ENCODE measurements at places on chromosomes 11 and 22. TPM values are rescaled to one million over a fixed set of nuclear protein-coding genes. Genes with fewer than 3 reads are reported as not detected.

DNA sequence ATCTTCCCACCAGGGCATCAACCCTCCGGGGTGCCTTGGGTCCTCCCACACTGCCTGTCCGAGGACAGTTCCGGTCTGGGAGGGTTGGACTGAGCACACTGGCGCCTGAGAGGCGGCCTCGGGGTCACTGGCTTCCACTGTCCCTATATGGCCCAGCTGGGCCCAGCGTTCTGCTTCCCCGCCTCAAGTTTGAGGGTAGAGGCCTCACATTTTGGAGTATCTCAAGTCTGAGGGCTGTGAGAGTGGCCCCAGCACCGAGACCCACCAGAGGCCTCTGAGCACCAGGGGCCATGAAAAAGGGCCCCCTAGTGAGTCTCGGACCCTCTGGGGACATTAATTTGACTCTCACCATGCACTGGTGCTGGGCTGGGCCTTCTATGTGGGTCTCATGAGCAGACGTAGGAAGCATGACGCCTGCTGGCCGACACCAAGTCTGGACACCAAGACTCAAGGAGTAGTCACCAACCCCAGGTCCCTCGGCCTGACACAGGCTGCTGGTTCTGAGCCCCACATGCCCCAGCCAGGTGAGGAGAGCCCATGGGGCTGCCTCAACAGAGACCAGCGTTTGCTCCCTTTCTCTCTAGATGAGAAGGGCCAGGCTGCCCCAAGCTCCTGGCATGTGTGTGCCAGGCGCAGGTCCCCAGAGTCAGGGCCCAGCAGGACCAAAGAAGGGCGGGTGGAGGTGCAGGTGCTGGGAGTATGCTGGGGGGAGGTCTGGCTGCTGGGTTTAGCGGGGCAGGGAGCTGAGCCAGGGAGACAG is 27.5 kb downstream of the ARVCF start:
- DNase-seq = no peak

GRCh38 chr11:121890377-121890776 is 225.6 kb downstream of the BLID start:
- DNase-seq = no peak

DNA sequence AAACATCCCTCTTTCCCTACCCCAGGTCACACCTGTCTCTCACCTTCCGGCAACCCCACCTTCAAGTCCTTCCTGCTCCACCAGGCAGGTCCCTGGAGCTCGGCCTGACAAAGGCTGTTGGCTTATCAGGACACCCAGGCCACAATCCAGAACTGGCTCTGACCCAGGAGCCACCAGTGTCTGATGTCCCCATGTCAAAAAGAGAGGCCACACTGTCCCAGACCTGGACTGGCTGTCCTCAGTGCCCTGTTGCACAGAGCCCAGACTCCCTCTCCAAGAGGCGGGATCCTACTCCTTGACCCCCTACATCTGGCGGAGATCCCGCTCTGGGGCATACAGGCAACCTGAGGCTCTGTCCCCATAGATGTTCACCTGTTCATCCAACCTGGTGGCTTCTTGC is 116.0 kb downstream of the MN1 start:
- no peak for DNase-seq

The DGAT2 gene
- 1.5 TPM for total RNA-seq

The PRDM11 gene
- 7.4 TPM for total RNA-seq

DNA sequence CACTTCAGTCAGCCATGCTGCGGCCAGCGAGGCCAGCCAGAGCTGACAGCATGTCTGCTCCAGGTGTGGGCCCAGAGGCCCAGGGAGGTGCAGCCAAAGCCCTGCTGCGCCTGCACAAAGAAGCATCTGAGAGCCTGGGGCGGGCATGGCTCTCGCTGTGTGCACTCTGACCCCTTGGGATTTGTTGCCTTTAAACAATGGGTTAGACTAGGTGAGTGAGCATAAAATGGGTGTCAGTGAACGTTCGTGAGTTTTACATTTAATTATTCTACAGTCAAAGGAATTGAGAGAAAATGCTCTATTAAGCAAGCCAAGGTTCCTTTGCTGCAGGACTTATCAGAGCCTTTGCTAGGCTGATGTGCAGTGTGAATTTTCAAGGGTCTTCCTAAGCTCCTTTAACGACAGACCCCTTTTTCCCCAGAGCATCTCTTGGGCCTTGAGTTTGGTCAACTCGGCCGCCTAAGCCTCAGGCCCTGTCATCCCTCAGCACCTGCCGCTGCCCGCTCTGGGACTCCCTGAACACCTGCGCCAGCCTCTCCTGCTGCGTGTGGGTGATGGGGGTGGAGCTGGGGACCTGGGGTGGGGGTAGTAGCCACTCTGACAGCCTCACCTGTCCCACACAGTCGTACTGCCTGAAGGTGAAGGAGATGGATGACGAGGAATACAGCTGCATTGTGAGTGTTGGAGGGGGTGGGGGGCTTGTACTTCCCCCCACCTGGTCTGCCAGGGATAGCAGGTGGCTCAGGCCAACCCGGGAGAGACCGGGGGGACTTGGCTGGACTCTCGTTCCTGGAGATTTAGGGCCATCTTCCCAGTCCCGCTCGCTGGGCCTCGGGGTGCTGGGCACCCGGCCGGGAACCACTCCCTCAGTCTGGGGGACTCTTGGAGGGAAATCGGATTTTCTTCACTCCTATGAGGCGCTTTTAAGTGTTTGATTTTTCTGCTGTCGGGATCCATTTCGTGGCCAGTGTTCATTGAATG is 10.5 kb downstream of the SLC16A8 start:
- no peak for DNase-seq

- DNase-seq = no peak
Measured at GRCh38 chr11:102812188-102812587, 14.2 kb upstream of the MMP1 start.

DNA sequence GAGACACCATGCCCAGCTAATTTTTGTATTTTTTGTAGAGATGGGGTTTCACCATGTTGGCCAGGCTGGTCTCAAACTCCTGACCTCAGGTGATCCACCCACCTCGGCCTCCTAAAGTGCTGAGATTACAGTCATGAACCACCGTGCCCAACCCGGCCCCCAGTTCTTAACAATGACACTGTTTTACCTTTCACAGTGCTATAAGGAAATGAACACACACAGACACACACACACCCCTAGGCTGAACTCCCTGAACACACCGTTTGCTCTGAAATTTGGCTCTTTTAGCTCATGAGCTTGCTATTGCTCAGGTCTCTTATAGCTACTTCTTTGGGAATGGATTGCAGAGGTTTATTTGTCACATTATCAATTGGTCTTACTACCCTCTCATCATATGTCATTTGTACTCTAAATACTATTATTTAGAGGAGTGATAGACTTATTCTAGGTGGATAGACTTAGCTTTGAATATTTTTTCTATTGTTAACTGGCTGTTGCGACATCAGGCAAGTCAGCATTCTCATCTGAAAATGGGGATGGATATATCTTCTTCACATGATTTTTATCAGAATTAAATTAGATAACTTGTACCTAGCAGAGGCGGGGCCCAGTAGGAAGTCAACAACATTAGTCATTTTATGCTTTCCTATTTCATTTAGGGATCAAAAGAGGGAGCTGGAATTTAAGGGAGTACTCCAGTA is 2.1 kb downstream of the LYVE1 start:
- no peak for DNase-seq

The RASL10A gene
- total RNA-seq = 3.2 TPM

- no peak for DNase-seq
Measured at GRCh38 chr11:46353698-46354097, 6.4 kb downstream of the DGKZ start.
